Heart left ventricle (tissue), 16 donors: ENCODE measurements at places on chromosomes 5 and 9.

GRCh38 chr9:135241381-135242048 lies 154.0 kb downstream of the OLFM1 start:
- DNase-seq = peak; percentile 15

GRCh38 chr9:38192731-38193265 lies 123.8 kb upstream of the SHB start:
- no peak for DNase-seq

GRCh38 chr5:55777332-55777731 lies 39.5 kb downstream of the DDX4 start:
- DNase-seq = no peak

GRCh38 chr5:130759061-130759460 lies 406.0 kb downstream of the HINT1 start:
- no peak for DNase-seq

DNA sequence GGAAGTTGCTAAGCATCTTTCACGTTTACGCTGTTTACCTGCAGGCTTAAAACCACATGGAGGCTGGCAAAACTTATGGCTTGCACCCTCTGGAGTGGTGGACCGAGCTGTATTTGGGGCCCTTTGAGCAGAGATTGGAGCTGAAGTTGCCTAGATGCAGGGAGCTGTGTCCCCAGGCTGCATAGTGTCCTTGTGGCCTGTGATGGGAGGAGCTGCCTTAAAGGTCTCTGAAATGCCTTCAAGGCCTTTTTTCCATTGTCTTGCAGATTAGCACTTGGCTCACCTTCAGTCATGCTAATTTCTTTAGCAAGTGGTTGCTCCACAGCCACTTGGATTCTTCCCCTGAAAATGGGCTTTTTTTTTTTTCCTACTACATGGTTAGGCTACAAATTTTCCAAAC lies 81.5 kb upstream of the CHD1 start:
- no peak for DNase-seq
